Breast epithelium (tissue), 4 donors: ENCODE measurements at places on chromosomes 3 and 15. TPM values are rescaled to one million over a fixed set of nuclear protein-coding genes. Genes with fewer than 3 reads are reported as not detected.

The GUCA1C gene
- not detected for total RNA-seq

The EID1 gene
- total RNA-seq = 204 TPM

The NRROS gene
- total RNA-seq = 13.9 TPM

The DNAJA4 gene
- 16.0 TPM for total RNA-seq

The PLA2G4F gene
- 1.8 TPM for total RNA-seq

The ETV5 gene
- 9.1 TPM for total RNA-seq

The CPA3 gene
- total RNA-seq = 44.2 TPM

The ROPN1B gene
- 3.3 TPM for total RNA-seq

The ZNF662 gene
- total RNA-seq = 17.4 TPM

GRCh38 chr3:146343551-146343950 lies 92.6 kb upstream of the PLSCR4 start:
- H3K4me3 ChIP-seq = no peak overlapping the region
- H3K27me3 ChIP-seq = no peaks in the 10 kb centered on the region
- H3K4me1 ChIP-seq = no peaks in the 10 kb centered on the region
- no peak for DNase-seq

- no peaks in the 10 kb centered on the region for H3K4me1 ChIP-seq
- H3K27ac ChIP-seq = no peak overlapping the region
- H3K27me3 ChIP-seq = peaks cover 7% of the 10 kb centered on the region
- no peak for DNase-seq
- no peaks in the 10 kb centered on the region for H3K36me3 ChIP-seq
- no peak overlapping the region for H3K4me3 ChIP-seq
Measured at GRCh38 chr3:46408853-46409252, 1.8 kb downstream of the CCRL2 start.

- H3K27me3 ChIP-seq = no peaks in the 10 kb centered on the region
- DNase-seq = no peak
- no peaks in the 10 kb centered on the region for H3K4me1 ChIP-seq
- no peaks in the 10 kb centered on the region for H3K36me3 ChIP-seq
- H3K4me3 ChIP-seq = no peak overlapping the region
Measured at GRCh38 chr3:108437439-108437838, 73.0 kb downstream of the MYH15 start.

- no peaks in the 10 kb centered on the region for H3K27me3 ChIP-seq
- no peaks in the 10 kb centered on the region for H3K4me1 ChIP-seq
- DNase-seq = no peak
- no peak overlapping the region for H3K27ac ChIP-seq
- H3K36me3 ChIP-seq = peaks cover 8% of the 10 kb centered on the region
Measured at GRCh38 chr3:14137445-14137844, 12.6 kb downstream of the TMEM43 start.

GRCh38 chr3:53240989-53241972 lies 14.5 kb downstream of the TKT start:
- no peaks in the 10 kb centered on the region for H3K27me3 ChIP-seq
- H3K4me1 ChIP-seq = no peaks in the 10 kb centered on the region

DNA sequence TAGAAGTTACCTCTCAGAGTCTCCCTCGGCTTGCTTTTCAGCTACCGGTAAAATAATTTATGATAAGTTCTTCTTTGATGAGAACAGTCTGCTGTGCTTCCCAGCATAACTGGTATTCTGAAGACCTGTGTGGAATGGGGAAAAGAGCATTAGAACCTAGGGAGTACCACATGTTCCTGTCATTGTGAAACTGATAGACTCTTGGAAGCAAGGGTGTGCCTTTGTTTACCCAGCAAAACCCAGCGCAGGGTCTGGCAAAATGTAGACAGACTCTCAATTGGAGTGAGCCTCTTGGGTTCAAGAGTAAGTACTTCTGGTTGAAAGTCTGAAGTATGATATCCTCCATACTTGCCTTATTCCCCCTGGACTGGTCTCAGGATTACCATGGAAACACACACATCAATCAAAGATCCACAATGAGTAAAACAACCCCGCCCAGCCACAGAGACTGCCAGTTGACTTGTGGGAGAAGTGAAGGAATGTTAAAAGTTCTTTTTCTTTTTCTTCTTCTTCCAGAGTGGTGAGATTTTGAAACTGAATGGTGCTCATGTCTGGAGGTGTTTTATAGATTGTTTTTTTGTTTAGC lies 652.4 kb upstream of the NAALADL2 start:
- no peak for DNase-seq
- no peak overlapping the region for H3K27ac ChIP-seq
- no peaks in the 10 kb centered on the region for H3K4me1 ChIP-seq
- H3K4me3 ChIP-seq = no peak overlapping the region
- no peaks in the 10 kb centered on the region for H3K27me3 ChIP-seq

DNA sequence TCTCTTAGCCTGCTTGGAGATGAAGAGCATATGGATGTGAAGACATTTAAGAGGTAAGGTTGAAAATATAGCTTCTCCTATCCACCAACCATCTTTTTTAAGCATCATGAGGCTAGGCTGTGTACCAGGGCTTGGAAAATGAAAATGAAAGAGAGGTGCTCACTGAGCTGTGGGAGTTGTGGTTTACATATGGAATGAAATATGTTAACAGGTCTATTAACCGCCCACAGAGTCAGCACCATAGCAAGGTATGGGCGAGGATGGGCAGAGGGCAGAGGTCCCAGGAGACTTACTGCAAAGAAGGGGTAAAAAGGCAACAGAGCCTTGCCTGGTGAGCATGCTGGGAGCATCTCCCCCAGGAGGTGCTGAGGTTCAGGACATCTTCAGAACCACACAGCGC lies 273.1 kb downstream of the GABRG3 start:
- H3K36me3 ChIP-seq = no peaks in the 10 kb centered on the region
- no peak overlapping the region for H3K27ac ChIP-seq
- H3K4me1 ChIP-seq = no peaks in the 10 kb centered on the region
- H3K4me3 ChIP-seq = no peak overlapping the region
- no peak for DNase-seq
- H3K27me3 ChIP-seq = no peaks in the 10 kb centered on the region

DNA sequence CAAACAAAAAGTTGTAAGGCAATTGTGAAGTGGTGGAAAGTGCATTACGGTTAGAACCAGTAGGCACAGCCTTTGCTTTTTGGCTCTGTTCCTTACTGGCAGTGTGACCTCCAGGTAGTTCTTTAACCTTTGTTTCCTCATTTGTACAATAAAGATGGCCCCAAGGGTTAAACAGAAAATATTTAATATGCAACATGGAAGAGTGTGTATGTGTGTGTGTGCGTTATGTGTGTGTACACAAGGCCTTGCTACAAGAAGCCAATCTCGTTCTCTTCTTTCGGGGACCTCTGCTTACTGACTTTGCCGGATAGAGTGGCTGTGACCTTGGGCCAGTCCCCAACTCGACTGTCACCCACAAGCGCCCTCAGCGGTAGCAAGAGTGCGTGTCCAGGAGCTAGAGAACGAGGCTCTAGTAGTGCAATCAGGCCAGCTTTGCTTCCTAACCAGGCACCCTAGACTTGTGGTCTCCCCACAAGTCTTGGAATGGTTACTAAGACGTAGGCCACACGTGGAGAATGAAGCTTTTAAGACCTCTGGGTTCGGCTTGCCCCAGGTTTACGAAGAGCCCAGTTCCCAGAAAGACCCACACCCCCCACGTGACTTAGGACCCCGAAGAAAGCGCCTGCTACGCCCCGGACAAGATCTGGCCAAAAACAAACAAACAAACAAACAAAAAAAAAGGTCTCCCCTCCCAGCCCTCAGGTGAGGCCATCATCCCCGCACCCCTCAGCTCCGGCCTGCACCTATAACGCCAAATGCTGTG lies 593 bp downstream of the CIAO2A start:
- peaks cover 13% of the 10 kb centered on the region for H3K4me1 ChIP-seq
- H3K4me3 ChIP-seq = peak overlapping the region; percentile 69
- H3K36me3 ChIP-seq = no peaks in the 10 kb centered on the region
- DNase-seq = no peak
- H3K27ac ChIP-seq = peak overlapping the region; percentile 95
- H3K27me3 ChIP-seq = no peaks in the 10 kb centered on the region

DNA sequence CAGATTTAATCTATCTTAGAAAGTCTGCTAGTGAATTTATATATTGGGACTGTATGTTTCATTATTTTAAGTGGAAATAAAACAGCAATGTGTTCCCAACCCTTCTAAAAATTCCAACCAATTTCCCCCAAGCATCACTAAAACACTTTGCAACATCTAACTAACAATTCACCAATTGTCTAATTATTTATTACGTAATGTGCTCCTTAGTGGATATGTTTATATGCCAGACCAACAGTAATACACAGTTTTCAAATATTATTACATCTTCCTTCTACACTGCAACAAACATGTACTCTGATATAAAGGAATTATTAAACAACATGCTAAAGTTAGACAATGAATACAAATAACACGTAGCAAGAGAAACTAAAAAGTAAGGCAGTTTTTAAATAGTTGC lies 262.6 kb upstream of the THBS1 start:
- no peaks in the 10 kb centered on the region for H3K27me3 ChIP-seq
- DNase-seq = no peak
- H3K4me1 ChIP-seq = no peaks in the 10 kb centered on the region
- no peak overlapping the region for H3K4me3 ChIP-seq

GRCh38 chr3:9369508-9369907 lies 6.7 kb downstream of the THUMPD3 start:
- no peak overlapping the region for H3K4me3 ChIP-seq
- peaks cover 7% of the 10 kb centered on the region for H3K36me3 ChIP-seq
- no peaks in the 10 kb centered on the region for H3K27me3 ChIP-seq
- no peak overlapping the region for H3K27ac ChIP-seq
- DNase-seq = no peak
- no peaks in the 10 kb centered on the region for H3K4me1 ChIP-seq

GRCh38 chr3:36989005-36989404 lies 3.9 kb downstream of the EPM2AIP1 start:
- H3K27me3 ChIP-seq = no peaks in the 10 kb centered on the region
- no peak for DNase-seq
- H3K27ac ChIP-seq = no peak overlapping the region
- peaks cover 2% of the 10 kb centered on the region for H3K4me1 ChIP-seq

DNA sequence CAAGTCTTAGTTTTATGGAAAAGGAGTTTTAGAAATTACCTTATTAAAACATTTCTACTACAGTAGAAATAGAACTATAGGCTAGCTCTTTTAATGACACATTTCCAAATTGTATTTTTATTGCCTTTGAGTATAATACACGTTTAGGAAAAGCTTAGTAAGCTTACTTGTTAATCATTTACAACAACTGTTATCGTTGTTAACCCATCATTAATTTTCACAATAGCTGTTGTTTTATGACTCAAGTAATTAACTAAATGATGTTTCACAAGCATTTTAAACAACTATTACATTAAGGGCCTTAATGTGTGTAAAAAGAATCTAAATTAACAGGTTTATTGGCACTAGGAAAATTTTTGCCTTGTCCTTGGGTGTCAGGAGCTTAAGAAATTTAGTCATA lies 120.5 kb upstream of the THRB start:
- H3K4me1 ChIP-seq = no peaks in the 10 kb centered on the region
- H3K27me3 ChIP-seq = no peaks in the 10 kb centered on the region
- no peak overlapping the region for H3K4me3 ChIP-seq
- no peak for DNase-seq
- no peak overlapping the region for H3K27ac ChIP-seq

- H3K27me3 ChIP-seq = no peaks in the 10 kb centered on the region
- H3K4me1 ChIP-seq = no peaks in the 10 kb centered on the region
- no peaks in the 10 kb centered on the region for H3K36me3 ChIP-seq
- no peak overlapping the region for H3K4me3 ChIP-seq
- H3K27ac ChIP-seq = no peak overlapping the region
Measured at GRCh38 chr3:16437640-16438039, 75.9 kb downstream of the RFTN1 start.

- no peak overlapping the region for H3K4me3 ChIP-seq
- H3K27me3 ChIP-seq = no peaks in the 10 kb centered on the region
- DNase-seq = no peak
- H3K4me1 ChIP-seq = peaks cover 7% of the 10 kb centered on the region
- no peaks in the 10 kb centered on the region for H3K36me3 ChIP-seq
Measured at GRCh38 chr3:54357301-54357700, 234.9 kb downstream of the CACNA2D3 start.

DNA sequence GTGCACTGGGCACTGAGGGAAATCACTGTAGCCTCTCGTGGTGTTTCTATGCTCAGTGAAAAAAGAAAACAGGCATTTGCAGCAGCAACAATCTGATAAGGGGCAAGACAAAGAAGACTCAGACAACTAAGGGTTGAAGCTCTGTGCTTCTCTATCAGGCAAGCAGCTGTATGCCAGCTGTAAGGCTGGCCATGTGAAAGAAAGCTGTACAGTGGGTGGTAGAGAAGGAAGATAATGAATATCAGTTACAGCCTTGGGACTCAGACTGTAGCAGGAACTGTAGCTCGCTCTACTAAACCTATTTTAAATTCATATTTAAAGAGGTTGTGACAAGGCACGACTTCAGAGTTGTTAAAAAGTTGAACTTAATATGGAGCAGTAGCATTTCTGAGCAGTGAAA lies 76.3 kb downstream of the VGLL3 start:
- no peak overlapping the region for H3K27ac ChIP-seq
- DNase-seq = no peak
- H3K36me3 ChIP-seq = no peaks in the 10 kb centered on the region
- H3K4me3 ChIP-seq = no peak overlapping the region

DNA sequence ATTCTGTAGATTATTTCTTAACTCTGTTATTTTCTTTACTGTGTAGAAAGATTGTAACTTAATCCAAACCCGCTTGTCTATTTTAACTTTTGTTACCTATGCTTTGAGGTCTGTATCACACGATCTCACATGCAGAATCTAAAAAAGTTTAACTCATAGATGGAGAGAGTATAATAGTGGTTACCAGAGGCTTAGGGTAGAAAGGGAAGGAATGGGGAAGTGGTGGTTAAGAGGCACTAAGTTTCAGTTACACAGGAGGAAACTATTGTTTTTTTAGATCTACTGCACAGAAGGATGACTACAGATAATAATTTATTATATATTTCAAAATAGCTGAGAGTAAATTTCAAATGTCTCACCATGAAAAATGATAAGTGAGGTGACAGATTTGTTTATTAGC lies 515.2 kb downstream of the RSL24D1 start:
- no peak for DNase-seq
- no peak overlapping the region for H3K27ac ChIP-seq
- no peak overlapping the region for H3K4me3 ChIP-seq
- H3K36me3 ChIP-seq = peaks cover 7% of the 10 kb centered on the region
- no peaks in the 10 kb centered on the region for H3K4me1 ChIP-seq

DNA sequence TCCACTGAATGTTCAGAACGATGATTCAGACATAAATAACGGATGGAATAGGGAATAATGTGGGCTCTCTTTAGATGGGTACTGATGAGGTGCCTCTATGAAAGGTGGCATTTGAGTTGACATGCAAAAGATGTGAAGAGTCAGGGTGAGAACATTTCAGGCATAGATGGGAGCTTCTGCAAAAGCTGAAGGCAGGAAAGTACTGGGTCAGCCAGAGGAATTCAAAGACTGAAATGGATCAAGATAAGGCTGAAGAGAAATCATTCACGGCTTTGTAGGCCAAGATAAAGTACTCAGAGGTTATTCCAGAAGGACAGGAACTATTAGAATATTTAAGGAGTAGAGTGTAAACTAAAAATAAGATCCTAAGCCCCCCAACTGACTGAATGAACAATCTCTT lies 189.6 kb upstream of the MCTP2 start:
- H3K4me3 ChIP-seq = no peak overlapping the region
- H3K27ac ChIP-seq = no peak overlapping the region
- H3K27me3 ChIP-seq = no peaks in the 10 kb centered on the region
- DNase-seq = no peak
- no peaks in the 10 kb centered on the region for H3K4me1 ChIP-seq
- no peaks in the 10 kb centered on the region for H3K36me3 ChIP-seq

- peak overlapping the region; percentile 29 for H3K4me3 ChIP-seq
- peaks cover 5% of the 10 kb centered on the region for H3K4me1 ChIP-seq
- H3K36me3 ChIP-seq = no peaks in the 10 kb centered on the region
- H3K27ac ChIP-seq = no peak overlapping the region
- H3K27me3 ChIP-seq = no peaks in the 10 kb centered on the region
Measured at GRCh38 chr15:25670025-25670554, 193.0 kb downstream of the ATP10A start.
